ENCODE measurements at places on chromosomes 7 and 10.

DNA sequence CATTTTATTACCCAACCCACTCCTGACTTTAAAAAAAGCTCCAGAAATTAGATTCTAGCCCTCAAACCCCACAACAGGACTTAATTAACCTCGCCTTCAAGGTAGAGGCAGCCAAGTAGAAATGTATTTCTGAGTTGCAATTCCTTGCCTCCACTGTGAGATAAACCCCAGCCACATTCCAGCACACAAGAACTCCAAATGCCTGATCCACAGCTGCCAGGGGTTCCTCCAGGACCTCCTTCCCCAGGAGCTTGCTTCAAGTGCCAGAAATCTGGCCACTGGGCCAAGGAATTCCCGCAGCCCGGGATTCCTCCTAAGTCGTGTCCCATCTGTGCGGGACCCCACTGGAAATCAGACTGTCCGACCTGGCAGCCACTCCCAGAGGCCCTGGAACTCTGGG lies 25.9 kb upstream of the ARL4A start:
- no peak for DNase-seq

DNA sequence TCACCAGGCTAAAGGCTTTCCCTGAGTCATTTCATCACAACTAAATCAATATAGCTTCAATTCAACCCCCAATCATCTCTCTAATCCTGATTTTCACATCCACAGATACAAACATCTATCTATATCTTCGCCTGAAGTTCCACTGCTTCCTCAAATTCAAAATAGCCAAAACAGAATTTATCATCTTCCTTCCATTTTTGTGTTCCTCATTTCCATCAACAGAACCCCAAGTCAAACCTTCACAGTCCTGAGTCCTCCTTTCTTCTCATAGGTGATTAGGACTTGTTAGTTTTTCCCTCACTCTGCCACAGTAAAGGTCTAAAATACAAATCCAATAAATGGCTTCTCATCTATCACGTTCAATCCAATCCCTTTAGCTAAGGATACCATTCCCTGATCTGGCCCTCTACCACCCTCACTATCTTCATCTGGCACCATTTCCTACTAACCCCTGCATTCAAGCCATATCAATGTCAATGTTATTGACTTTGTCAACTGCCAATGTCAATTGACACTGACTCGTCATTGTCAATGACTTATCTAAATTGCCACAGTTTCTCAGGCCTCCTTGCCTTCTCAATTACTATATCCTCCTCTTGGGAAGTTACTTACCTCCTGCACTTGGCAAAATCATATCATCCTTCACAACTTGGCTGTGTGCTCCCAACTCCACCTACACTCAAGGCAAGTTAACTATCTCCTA lies 2.6 kb downstream of the HYCC1 start:
- no peak for DNase-seq

GRCh38 chr7:40979296-40979695 lies 723.6 kb downstream of the INHBA start:
- DNase-seq, result no peak

GRCh38 chr10:113177936-113178335 lies 227.9 kb downstream of the TCF7L2 start:
- no peak for DNase-seq

Measured in activated T-helper 1 cell treated with anti-CD3 and anti-CD28 coated beads, Interleukin-2, amount 50 U/mL, for 16 hours (primary cell).